ENCODE measurements at places on chromosomes 6 and 20.

GRCh38 chr6:35021004-35021403 lies 120.1 kb downstream of the TCP11 start:
- no peak for DNase-seq

- no peak for DNase-seq
Observed at GRCh38 chr6:52904562-52905279, 4.8 kb downstream of the GSTA3 start.

GRCh38 chr20:1391640-1392442 lies 1.0 kb downstream of the FKBP1A start:
- no peak for DNase-seq

GRCh38 chr20:1468117-1468624 lies 1.5 kb upstream of the NSFL1C start:
- DNase-seq = no peak

- DNase-seq = no peak
Observed at GRCh38 chr6:62202078-62202477, 83.9 kb downstream of the KHDRBS2 start.

GRCh38 chr6:1091900-1092299 lies 220.0 kb upstream of the FOXQ1 start:
- no peak for DNase-seq

- peak; percentile 64 for DNase-seq
Observed at GRCh38 chr6:138588805-138589434, 89.6 kb upstream of the NHSL1 start.

DNA sequence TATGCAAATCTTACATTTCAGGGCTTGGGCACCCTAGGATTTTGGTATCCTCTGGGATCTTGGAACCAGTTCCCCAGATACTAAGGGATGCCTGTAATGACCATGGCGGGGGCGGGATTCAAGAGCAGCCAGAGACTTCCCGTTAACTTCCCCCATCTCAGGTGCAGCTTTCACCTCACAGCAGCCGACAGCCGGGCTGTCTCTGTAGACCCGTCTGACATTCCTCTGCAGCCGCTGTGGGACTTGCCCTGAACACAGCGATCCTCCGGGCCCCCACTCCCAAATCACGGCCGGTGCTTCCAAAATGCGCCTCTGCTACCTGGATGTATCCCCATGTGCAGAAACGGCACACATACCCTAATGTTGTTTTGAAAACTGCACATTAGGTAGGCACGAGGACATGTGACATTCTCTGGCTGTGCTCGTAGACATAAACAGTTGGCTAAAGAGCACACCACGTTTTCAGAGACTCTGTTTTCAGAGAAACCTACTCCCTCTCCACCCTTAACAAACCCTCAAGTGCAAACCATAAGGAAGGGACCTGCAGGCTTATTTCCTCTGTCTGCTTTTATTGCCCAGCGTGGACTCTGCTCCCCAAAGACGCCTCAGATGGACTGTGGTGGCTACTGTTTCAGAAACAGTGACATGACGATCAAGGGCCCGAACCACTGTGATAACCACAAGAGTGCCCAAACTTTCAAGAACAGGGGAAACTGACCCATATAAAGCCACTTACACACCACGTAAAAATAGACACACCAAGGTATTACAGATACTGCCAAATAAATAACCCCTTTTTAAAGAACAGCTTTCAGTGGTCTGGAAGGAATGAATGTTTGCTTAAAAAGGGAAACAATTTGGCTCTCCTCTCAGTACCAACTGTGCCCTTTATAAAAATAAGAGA lies 72.9 kb upstream of the FOXC1 start:
- no peak for DNase-seq

DNA sequence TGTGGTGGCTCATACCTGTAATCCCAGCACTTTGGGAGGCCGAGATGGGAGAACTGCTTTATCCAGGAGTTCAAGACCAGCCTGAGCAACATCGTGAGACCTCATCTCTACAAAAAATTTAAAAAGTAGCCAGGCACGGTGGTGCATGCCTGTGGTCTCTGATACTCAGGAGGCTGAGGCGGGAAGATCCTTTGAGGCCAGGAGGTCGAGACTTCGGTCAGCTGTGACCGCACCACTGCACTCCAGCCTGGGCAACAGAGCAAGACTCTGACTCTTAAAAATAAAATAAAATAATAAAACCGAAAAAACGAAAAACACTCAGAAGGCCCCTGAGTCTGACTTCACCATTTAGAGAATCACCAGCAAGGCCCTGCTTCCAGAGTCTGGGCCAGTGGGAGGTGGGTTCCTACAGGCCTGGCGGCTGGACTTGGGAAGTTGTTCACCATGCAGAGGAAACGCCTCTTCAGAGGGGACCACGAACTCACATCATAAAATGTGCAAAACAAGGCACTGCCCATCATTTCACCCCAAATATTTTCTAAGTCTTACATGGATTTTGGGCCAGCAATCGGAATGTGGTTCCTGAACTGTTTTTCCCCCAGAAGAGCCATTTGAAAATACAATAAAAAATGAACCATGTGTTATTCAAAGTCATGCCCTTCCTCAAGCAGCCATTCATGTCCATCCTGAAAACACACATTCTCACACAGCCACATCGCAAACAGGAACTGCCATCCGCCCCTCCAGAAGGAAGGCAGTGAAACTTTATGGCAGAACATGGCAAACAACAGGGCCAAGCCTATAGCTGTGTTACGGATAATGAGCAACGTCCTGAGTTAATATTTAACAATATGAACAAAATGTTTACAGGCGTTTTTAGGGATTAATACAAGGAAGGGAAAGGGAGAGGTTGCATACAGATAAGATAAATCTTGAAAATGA lies 57.8 kb downstream of the SLC22A23 start:
- no peak for DNase-seq

DNA sequence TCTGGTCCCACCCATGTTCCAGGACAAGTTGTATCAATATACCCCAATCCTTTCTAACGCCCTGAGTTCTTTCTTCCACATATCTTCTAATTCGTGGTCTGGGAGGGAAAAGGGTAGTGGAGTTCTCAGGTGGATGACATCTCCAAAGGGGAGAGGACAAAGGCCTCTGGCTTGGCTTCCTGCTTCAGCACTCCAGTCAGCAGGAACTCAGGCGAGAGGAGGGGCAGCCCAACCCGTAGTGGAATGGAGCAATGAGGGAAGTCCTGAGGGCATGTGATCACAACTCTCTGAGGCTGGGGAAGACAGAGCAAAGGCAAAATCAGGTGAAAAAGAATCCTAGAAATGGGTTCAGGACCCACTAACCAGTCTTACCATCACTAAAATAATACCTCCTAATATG lies 9.6 kb upstream of the NRM start:
- DNase-seq = no peak

DNA sequence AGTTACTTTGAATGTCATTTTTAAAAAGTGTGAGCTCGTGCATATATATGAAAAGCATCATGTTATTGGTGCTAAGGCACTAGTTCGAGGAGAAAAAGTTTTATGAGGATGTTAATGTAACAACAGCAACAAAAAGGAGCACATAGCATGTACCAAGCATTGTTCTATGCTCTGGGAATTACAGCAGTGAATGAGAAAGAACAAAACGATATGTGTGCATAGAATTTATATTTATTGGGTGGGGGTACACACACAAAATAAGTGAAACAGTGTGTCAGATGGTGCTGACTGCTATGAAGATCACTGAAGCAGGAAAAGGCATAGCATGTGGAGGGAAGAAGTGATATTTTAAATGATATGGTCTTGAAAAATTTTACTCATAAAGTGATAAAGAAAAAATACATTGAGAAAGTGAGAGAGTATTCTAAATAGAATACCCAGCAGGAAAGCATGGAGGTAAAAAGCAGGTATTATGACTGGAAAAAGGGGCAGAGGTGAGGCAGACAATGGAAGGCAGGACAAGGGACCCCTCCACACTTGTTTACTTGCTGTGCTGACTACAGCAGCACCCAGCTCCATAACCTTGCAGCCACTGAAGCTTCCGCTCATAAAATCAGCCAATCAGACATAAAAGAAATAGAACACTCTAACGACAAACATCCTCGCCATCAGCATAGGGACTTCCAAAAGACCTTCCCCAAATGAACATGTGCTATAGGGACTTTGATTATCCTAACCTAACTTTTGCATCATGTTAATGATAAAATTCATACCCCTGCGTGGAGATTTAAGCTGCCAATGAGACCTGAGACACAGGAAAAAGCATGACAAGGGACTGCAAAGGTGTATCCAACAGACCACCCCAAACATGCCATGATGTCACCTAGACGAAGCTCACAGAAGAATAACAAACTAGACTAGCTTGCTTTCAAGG lies 119.9 kb downstream of the HFE start:
- DNase-seq = no peak

DNA sequence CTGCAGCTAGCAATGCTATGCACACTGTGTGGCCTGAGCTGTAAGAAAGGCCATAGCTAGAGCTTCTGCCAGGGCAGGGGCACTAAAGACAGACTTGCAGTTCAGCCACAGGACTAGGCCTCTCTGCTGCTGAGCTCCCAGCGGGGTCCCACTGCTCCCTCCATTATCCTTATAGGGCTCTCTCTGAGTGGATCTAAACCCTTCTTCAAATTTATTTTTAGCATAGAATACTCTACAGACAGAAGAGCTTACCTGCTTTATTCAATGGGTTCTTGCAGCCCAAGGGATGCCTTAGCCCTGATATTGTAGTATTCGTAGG lies 100.9 kb upstream of the MLN start:
- no peak for DNase-seq

GRCh38 chr20:23366384-23366783 lies 4.4 kb downstream of the GZF1 start:
- DNase-seq = no peak

- DNase-seq = no peak
Observed at GRCh38 chr6:61809004-61809595, 476.9 kb downstream of the KHDRBS2 start.
